ENCODE measurements at places on chromosomes 12 and 14. TPM values are rescaled to one million over a fixed set of nuclear protein-coding genes. Genes with fewer than 3 reads are reported as not detected.

AICDA gene
- total RNA-seq, result 0.52 TPM

IL31 gene
- not detected for total RNA-seq

ZDHHC22 gene
- total RNA-seq, result 7.6 TPM

NID2 gene
- total RNA-seq, result 1.5 TPM

PRR4 gene
- total RNA-seq, result 10.0 TPM

GZMH gene
- total RNA-seq, result not detected

LRP1-AS gene
- total RNA-seq, result 0.81 TPM

DIO3 gene
- total RNA-seq, result 2.2 TPM

TCHP gene
- 21.5 TPM for total RNA-seq

SSPN gene
- 0.72 TPM for total RNA-seq
